ENCODE measurements at places on chromosomes 7 and 10.

DNA sequence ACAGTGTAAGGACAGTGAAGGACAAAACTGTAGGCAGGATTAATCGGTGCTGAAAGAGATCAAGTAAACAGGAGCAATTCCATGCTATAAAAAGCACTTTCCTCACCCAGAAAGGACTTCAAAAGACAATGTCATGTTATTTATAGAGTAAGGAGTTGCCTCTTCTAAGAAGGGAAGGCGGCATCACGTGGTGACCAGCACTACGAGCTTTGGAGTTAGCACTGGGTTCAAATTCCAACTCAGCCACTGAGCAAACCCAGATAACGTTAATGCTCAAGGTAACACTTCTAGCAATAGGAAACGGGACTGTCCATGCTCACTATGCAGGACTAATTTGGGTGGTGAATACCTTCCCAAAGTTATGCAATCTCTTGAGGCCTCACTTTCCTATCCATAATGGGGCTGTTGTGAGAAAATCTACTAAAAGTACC is 715 bp upstream of the PANK1 start:
- DNase-seq: no peak

- DNase-seq: no peak
These were observed 26.4 kb downstream of the KIAA1549 start for GRCh38 chr7:138954545-138955475.

DNA sequence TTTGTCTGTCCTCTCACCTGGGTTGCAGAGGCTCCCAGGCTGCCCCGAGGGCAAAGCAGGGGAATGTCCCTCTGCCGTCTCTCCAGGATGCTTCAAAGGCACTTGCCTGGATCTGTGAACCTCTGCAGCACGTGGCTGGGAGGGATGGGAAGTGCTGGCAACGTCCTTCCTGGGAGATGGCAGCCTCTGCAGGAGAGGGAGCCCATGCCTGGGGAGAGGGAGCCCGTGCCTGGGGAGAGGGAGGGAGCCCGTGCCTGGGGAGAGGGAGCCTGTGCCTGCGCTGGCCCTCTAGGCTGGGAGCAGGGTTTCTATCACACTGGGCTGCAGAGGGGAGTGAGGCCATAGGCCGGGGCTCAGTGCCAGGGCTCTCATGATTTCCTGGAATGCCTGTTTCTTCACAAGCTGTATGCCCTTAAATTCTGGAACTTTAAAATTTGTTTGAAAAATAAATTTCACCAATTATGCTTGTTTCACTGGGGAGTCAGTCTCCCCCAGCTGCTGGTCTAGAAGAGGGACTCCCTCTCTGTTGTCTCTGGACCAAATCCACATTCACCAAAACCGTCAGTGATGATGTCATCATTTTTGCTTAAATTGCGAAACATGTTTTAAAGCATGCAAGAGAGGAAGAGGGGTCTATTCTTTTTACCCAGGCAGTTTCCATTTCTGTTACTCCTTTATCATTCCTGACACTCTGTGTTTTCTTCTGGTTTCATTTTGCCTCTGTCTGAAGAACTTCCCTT is 135.7 kb downstream of the DNAJB6 start:
- DNase-seq: no peak

DNA sequence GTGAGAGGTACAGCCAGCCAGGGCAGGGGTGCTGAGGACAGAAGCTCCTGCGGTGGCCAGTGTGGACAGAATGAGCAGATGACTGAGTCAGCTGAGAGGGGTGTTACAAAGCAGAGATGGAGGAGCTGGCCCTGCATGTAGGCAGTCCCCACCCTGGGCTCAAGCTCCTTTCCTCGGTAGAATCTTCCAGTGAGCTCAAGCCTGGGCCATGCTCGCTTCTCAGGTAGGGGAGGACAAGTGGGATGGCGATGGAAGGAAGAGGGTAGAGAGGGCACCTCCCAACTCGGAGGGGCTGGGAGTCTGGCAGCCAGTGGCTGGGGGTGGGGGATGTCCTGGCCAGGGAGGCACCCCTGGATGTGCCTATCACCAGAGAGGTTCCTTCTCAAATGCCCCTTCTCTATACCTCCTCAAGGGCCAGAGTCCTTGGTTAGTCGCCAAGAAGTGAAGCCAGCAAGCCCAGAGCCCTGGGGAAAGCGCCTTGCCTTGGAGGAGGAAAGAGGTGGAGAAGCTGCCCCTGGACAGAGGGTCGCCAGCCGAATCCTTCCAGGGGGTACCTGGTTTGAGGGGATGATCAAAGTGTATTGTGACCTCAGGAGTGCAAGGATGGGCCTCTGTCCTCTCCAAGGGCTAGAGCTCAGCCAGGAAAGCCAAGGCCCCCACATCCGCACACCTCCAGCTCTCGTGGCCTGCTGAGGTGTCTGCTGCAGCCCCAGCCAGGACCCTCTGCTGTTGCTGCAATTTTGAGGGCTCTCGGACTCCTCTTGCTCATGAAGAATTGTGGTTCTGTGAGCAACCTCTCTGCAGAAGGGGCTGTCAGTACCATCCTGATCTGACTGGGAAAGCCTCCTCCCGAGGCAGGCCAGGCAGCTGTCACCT is 88.6 kb upstream of the MACROH2A2 start:
- no peak for DNase-seq

DNA sequence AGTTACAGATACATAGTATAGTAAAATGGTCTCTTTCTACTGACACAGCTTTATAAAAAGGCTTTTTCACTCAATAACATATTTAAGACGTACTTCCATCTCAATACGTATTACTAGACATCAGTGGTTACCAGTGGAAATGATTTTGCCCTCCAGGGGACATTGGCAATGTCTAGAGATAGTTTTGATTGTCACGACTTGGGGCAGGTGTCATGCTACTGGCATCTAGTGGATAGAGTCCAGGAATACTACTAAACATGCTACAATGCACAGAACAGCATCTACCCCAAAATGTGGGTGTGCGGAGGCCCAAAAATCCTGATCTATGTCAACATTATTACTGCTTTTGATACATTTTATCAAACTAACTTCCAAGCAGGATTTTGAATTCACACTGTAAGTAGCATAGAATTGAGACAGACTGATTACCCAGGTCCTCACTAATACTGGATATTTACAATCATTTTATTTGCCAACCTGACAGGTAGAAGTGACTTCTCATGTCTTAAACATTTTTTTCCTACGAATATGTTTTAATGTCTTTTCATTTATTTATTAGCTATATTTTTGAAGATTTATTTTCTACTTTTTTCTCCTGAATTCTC is 53.8 kb downstream of the HGF start:
- DNase-seq: no peak

- DNase-seq: no peak
These were observed 47.6 kb upstream of the ANKRD1 start for GRCh38 chr10:90968328-90969081.

- no peak for DNase-seq
These were observed 167.9 kb upstream of the PRSS1 start for GRCh38 chr7:142581341-142581740.

DNA sequence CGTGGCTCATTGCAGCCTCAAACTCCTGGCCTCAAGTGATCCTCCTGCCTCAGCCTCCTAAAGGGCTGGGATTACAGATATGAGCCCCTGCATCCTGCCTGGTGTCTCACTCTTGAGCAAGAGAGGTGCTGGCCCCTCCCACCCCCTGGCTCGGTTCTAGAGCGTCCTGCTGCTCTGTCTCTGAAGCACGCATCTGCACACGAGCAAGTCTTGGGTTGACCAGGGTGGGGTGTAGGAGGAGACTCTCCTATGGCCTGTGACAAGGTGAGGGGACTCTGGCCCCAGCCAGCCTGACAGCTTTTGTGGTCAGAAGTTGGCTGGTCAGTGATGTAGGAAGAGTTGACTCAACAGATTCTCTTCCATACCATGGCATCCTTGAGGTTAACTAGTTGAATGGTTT is 110.7 kb upstream of the CARD11 start:
- no peak for DNase-seq
